Activated CD4-positive, alpha-beta T cell treated with anti-CD3 and anti-CD28 coated beads for 48 hours (primary cell): ENCODE measurements at places on chromosomes 7 and 10.

- no peak for DNase-seq
These were observed 144.7 kb downstream of the PLCE1 start for GRCh38 chr10:94138391-94138790.

GRCh38 chr10:95547791-95548435 is 13.3 kb downstream of the SORBS1 start:
- no peak for DNase-seq

GRCh38 chr10:6054884-6055283 is 7.3 kb downstream of the IL2RA start:
- DNase-seq, result no peak

- DNase-seq, result no peak
These were observed 52.1 kb upstream of the HELLS start for GRCh38 chr10:94493463-94493862.

DNA sequence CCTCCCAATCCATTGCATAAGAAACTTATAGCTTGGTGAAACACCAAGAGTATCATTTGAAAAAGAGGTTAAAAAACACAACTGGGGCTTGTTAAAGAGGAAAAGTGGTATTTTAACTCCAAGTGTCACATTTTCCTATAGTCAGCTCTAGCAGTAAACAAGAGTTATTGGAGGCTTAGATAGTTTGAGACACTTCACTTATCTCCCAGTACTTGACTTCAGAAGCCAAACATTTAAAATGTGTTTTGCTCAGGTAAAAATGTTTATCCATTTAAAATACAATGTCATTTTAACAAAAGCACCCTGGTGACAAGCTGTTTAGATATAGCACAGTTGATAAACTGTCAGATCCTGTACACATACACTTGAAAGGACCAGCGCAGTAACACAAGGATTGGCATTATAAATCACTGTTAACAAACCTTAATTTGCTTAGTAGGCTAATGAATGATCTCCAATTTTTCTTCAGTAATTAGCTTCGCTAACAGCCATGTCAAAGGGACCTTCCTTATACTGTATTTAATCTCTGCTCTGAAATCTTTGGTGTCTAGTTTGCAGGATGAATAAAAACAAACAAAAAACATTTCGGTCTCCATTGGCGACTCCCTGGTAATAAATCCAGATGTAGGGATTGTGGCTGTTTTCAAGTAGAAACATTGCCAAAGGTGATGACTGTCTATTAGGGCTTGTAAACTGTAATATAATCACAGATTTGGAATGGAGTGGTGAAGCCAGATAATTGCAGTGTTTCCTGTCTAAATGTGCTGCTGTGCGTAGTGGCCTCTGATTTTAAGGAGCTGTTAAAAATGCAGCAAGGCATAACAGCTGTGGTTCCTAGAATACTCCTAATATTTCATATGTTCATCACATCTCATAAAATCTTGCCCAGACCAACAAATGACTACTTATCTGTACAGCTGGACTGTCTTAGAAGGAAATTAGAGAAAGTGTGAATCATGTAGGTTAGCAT is 545.1 kb downstream of the AUTS2 start:
- DNase-seq, result no peak

GRCh38 chr10:30986053-30986555 is 45.6 kb downstream of the ZNF438 start:
- DNase-seq, result no peak

GRCh38 chr10:30791197-30791611 is 161.7 kb upstream of the LYZL2 start:
- DNase-seq, result no peak

GRCh38 chr10:7763929-7764328 is 23.9 kb downstream of the KIN start:
- no peak for DNase-seq

- no peak for DNase-seq
These were observed 111.6 kb downstream of the SGMS1 start for GRCh38 chr10:50512214-50512595.

- DNase-seq, result no peak
These were observed 70.7 kb downstream of the PRKAG2 start for GRCh38 chr7:151806204-151806603.

- no peak for DNase-seq
These were observed 359.7 kb downstream of the CRPPA start for GRCh38 chr7:16061630-16062029.

- no peak for DNase-seq
These were observed 47.6 kb downstream of the TSPAN15 start for GRCh38 chr10:69498711-69499471.

DNA sequence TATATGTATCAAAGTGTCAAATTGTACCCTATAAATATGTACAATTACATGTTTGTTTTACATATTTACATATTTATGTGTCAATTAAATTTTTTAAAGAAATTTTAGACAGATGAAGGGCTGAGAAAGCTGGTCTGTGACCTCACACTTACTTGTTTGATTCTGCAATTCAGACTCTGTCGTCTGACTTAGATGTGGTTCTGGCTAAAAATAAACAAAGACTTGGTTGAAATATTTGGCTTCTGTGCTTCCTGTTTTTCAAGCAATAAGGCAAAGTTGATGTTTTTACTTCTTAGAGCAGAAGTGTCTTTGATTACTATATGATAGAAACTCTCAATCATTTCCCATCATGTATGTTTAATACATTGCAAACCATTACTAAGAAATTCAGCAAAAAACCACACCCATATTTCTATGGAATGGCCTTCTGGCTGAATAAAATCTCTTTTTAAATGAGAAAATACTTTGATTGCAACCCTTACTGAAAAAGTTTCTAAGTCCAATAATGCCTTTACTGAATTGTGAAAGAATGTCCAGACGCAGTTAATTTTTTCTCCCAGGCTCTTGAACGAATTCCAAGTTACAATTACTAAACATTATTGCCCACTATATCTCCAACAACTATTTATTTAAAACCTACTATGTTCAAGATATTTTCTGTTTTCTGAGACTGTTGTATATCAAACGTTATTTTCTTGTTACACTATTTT is 59.5 kb upstream of the PRKG1 start:
- DNase-seq, result no peak

GRCh38 chr10:3955955-3956617 is 171.1 kb upstream of the KLF6 start:
- no peak for DNase-seq

DNA sequence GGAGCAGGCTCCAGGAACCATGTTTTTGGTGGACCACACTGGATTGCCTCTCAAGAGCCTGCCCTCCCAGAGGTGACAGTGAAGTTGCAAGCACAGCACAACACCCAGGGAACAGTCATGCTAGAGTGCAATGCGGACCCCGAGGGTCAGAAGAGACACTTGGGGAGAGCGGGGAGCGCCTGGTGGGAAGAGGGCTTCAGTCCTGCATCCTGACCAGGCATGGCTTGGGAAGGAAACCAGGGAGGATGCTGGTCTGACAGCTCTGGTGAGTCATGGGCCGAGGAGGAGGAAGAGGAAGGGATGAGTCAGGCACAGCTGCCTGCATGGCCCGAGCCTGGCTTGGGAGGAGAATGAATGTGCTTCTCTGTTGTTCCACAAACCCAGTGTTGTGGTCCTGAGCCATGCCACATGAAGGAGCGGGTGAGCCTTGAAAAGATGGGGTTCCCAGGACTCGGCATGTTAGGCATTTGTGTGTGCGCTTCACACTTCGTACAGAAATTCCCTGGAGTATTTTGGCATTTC is 29.5 kb upstream of the ANKRD2 start:
- DNase-seq, result peak; percentile 79

- DNase-seq, result no peak
These were observed 31.1 kb upstream of the SLF2 start for GRCh38 chr10:100881556-100882213.

DNA sequence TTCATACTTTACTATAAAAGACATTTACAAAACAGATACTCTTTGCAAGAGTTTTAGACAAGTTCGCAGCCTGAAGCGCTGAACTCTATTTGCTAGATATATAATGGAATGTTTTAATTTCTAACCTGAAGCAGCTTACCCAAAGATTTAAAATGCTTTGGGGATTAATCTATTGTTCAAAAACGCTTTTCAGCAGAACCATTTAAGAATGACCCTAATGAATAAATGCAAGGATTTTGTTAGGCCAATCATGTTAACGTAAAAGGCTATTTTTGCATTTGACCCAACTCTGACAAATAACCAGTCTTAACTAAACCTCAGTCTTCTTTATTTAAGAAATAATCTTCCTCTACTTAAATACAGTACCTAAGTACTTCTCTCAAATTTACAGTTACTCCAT is 406.7 kb upstream of the POT1 start:
- no peak for DNase-seq

GRCh38 chr10:96507044-96507443 is 6.7 kb downstream of the TLL2 start:
- no peak for DNase-seq

GRCh38 chr10:88986549-88987242 is 3.9 kb upstream of the FAS start:
- no peak for DNase-seq

DNA sequence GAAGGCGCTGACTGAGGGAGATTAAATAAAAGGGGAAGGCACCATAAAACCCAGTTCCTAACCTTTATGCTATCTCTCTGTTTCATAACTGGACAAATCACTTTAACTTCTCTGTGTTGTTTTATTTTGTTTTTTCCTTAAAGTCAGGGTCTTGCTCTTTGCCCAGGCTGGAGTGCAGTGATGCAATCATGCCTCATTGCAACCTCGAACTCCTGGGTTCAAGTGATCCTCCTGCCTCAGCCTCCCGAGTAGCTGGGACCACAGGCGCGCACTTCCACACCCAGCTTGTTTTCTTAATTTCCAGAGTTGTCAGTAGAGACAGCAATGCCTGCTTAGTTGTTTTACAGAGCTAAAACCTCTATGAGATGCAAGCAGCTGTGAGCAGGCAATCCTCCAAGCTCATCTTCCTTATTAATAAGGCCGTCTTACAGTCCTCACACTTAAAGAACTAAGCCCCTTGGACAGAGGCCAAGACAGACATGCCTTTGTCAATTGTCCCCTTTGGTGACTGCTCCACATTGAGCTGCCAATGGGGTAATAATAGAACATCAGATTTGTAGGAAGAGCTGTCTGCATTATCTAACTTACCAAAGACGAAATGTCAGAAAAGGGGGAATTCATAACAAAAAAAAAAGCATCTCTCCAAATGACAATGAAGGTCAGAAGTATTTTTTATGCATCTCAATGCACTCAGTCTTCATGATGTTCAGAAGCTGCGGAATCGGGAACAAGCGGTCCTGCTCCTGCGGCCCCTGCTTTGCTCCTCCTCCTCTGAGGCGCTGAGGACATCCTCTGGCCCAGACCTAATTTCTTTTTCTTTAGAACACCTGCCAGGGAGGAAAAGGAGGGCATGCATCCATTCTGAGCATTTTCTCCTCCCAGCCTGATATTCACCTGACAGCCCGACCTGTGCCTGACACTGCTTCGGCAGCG is 62.7 kb upstream of the RNF32 start:
- DNase-seq, result no peak

DNA sequence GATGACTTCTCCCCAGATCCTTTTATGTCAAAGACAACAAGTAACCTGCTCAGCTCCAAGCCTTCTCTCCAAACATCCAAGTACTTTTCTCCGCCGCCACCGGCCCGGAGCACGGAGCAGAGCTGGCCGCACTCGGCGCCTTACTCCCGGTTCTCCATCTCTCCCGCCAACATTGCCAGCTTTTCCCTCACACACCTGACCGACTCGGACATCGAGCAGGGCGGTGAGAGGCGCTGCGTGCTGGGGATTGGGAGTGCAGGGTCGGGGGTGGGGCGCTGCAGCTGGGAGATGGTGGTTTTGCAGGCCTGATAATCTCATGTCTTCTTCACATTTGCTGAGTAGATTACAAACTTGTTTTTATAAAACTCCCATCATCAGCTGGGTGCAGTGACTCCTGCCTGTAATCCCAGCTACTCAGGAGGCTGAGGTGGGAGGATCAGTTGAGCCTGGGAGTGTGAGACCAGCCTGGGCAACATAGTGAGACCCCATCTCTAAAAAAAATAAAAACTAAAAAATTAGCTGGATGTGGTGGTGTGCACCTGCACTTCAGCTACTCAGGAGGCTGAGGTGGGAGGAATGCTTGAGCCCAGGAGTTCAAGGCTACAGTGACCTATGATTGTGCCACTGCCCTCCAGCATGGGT is 7.2 kb upstream of the BHLHA15 start:
- no peak for DNase-seq

DNA sequence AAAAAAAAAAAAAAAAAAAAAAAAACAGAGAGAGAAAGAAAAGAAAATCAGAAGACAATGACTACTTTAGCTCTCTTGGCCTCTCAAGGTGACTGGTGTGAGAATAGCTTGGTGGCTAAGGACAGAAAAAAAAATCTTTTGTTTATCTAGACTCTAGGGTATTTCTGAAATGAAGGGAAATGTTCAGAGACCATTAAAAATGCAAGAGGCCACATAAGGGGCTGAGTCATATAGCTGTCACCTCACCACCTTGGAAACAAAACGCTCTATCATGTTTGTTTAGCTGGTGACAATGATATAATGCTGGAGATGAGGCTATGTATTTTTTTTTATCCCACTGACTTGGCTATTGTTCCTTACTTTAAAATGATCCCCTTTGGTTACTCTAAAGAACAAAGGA is 287.0 kb upstream of the CDC14C start:
- DNase-seq, result no peak

GRCh38 chr7:114414156-114415063 is at the start of gene FOXP2:
TSS of gene FOXP2 (plus strand) at chr7:114414815. CDS start at chr7:114426512, 11,697 bp downstream.
- no peak for DNase-seq

DNA sequence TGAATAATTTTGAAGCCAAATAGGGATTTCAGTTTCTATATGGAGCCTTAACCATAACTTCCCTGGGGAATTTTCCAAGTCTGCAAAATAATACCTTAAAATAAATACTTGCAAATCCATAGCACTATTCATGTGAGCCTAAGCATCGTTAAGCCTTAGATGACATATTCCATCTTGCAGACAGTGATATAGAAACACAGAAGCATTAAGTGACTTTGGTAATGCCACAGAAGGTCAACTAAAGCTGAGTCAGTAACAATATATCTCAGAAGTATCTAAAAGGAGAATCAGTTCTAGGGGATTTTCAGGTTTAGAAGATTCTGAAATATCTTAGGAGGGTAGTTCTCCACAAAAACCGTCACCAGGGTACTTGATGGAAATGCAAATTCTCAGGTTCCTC is 163.4 kb upstream of the COL1A2 start:
- no peak for DNase-seq

GRCh38 chr7:41930538-41931262 is 227.8 kb upstream of the INHBA start:
- no peak for DNase-seq

- no peak for DNase-seq
These were observed 44.6 kb upstream of the VDAC2 start for GRCh38 chr10:75165684-75166622.

DNA sequence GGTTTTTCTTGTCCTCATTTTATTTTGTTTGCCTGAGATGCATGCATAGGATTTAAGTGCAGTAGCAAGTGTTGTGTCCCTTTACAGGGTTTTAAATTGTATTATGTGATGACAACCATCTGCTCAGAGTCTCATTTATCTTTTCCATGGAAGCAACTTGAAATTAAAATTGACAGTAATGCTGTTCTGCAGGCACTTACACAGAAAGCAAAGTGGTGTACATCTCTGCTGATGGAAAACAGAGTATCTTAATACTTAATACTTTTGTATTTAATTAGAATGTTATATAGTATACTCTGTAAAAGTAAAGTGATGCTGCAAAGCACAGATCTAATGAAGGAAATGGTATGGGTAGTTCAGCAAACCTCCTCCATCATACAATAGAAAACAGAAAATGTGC is 482.9 kb downstream of the POM121L12 start:
- no peak for DNase-seq

GRCh38 chr7:16399265-16399831 is 22.0 kb downstream of the CRPPA start:
- DNase-seq, result no peak
